ENCODE measurements at places on chromosomes 7 and 10.
A peak's percentile ranks its signal among the peaks of the same experiment; 100 is the strongest.

GRCh38 chr10:71526653-71527052 lies 129.9 kb downstream of the CDH23 start:
- DNase-seq = no peak

- DNase-seq = no peak
These were observed 36.0 kb downstream of the RHEB start for GRCh38 chr7:151483711-151483983.

GRCh38 chr7:70907259-70908247 lies 224.4 kb upstream of the GALNT17 start:
- DNase-seq = no peak

DNA sequence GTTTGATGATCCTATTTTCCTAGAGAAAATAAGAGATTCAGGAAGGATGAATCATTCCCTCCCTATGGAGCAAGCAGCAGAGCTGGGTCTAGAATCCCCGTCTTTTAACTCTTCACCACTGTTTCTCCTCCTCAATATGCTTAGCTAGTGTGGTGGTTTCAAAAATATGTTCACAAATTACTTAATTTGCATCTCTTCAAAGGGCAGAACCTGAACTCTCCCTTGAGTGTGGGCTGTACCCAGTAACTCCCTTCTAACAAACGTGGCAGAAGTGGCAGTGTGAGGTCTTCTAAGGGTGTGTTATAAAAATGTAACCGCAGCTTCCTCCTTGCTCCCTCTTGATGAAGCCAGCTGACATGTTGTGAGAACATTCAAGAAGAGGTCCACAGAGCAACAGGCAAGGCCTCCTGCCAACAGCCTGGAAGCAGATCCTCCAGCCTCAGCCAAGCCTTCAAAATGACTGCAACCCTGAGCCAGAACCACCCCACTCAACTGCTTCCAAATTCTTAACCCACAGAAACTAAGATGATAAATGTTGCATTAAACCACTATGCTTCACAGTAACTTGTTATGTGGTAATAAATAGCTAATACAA lies 36.6 kb downstream of the SRPK2 start:
- no peak for DNase-seq

DNA sequence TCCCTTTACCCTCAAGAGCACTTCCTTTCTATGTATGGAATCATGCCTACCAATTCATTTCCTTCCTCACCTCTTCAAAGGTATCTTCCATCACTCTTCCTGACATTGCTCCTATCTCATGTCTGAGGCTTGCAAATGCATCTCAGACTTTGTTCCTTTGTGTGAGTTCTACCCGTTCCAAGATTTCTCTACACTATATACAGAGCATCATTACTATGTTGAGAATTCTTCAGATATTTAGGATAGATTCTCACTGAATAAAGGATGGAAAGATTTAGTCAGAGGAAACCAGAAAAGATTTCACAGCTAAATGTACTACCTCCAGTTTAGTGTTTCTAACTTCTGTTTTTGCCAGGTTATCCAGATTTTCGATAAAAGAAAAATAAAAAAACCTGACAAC lies 462.7 kb downstream of the PHTF2 start:
- DNase-seq = no peak

GRCh38 chr10:99654390-99655175 lies 4.7 kb upstream of the ENTPD7 start:
- DNase-seq = no peak

DNA sequence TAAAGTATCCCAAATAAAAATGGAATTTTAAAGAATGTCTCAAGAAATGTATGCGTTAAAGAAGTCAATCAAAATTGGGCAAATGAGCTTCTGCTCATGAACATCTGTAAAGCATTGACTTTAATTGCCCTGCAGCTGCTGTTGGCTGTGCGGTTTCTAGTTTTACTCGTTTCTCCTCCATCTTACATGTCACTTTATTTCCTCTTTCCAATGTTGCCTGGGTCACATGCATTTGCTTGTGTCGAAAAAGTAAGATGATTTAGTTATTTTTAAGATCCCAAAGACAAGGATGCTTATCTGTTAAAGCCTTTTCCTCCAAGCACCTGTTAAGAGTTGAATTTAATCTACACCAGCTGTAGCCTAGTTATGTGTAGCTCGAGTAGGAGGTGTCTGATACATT lies 310.4 kb downstream of the EXOC4 start:
- DNase-seq = no peak

- DNase-seq = no peak
These were observed 23.6 kb downstream of the HECW1 start for GRCh38 chr7:43136064-43136463.

GRCh38 chr10:110643653-110644597 lies at the start of gene RBM20:
TSS of gene RBM20 (plus strand) at chr10:110644336. CDS start at chr10:110644455, 119 bp downstream.
- peak; percentile 20 for DNase-seq

GRCh38 chr7:22061775-22062174 lies 116.1 kb upstream of the CDCA7L start:
- DNase-seq = no peak

GRCh38 chr10:114041166-114041565 lies 2.5 kb upstream of the ADRB1 start:
- DNase-seq = no peak

GRCh38 chr7:107599262-107599661 lies 19.2 kb downstream of the BCAP29 start:
- no peak for DNase-seq

- no peak for DNase-seq
These were observed 248.7 kb downstream of the FZD1 start for GRCh38 chr7:91512958-91513357.

DNA sequence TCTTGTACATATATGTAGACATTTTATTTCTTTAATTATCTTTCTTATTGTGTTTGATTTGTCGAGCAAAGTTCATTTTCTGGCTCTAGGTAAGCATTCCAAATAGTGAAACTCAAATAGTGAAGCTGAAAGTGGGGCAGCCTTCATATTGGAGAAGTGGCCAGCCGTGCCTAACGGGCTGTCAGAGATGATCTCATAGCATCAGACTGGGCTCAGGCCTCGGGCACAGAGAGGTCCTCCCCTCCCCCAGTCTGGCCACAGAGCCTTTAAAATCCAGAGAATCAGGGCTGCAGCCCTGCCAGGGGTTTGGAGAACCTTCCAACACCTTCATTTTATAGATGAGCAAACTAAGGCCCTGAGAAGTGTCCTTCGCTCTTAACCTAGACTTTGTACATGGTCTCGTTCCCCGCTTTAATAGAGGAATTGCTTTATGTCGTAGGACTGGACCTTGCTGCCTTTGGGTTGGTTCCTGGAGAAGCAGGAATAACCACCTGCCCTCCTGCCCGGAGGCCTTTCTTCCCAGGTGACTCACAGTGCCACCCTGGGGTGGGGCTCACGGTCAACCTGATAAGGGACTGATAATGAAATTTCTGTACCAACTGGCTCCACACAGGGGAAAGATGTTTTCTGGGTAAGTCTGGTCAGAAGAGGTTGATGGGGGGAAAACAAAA lies 7.3 kb downstream of the TSPAN15 start:
- no peak for DNase-seq

DNA sequence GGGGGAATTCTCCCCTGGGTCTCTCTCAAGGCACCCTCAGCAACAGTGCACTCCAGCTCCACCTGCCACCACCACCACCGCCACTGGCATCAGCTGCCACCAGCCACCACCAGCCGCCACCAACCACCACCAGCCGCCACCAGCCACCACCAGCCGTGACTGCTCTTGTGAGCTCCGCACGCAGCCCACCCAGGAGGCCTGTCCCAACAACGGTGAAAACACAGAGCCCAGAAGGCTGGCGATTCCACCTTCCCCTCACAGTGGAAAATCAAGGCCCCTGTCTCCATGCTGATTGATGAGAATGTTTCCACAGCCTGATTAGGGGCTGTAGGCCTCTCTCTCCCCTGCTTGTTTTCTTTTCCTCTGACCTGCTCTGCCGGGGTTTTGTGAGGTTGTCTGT lies 41.1 kb downstream of the COBL start:
- DNase-seq = no peak

DNA sequence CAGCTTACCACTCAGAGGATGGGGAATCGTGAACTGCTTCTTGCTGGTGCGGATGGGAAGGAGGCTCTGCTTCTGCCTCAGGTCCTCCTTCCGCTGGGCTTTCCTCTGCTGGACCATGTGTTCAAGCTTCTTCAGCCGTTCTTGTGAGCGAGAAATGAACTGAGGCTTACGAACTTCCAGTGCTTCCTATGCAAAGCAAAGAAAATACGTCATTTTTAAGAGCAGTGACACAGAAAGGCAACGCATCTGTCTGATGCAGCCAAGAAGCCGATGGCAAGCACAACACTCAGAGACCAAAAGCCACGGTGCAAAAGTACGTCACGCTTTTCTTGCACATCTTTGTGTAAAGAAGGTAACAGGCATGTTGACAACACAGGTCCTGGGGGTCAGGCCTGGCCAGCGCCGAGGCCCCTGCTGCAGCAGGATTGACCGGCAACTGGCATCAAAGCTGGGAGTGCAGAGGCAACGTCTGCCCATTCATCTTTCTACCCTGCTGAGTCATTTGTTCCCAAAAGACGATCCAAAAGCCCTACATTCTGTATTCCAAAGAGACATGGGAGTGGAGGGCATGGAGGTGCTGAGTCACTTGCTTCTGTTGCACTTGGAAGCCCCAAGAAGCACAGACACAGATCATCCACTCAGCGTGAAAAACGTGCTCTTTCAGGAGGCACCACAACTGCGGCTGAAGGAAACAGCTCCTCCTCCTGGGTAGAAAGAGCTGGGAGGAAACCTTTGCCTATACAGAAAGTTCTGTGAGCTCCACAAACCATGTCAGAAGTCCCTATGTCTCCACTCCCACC lies 71.0 kb upstream of the ADAM12 start:
- no peak for DNase-seq

GRCh38 chr7:141238596-141239243 lies 164.9 kb downstream of the TMEM178B start:
- DNase-seq = no peak

GRCh38 chr10:128914681-128915080 lies 552.4 kb upstream of the MGMT start:
- DNase-seq = no peak

DNA sequence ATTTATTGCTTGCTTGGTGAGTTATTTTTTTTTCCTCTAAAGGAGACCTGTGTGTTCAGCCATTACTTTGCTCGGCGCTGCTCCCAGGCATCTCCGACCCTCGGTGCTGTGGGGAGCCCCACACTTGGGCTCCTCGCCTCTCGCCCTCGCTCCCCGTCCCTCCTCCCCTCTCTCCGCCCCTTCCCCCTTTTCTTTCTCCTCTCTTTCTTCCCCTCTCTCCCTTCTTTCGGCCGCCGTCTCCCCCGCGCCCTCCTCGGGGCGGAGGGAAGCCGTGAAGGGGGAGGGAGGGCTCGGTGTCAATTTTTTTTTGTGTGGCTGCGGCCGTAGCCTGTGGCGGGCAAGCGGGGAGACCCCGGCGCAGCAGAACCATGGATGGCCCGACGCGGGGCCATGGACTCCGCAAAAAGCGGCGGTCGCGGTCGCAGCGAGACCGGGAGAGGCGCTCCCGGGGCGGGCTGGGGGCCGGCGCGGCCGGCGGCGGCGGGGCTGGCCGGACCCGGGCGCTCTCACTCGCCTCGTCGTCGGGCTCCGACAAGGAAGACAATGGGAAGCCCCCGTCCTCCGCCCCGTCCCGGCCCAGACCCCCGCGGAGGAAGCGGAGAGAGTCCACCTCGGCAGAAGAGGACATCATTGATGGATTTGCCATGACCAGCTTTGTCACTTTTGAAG lies 1.1 kb downstream of the AUTS2 start:
- DNase-seq = no peak

DNA sequence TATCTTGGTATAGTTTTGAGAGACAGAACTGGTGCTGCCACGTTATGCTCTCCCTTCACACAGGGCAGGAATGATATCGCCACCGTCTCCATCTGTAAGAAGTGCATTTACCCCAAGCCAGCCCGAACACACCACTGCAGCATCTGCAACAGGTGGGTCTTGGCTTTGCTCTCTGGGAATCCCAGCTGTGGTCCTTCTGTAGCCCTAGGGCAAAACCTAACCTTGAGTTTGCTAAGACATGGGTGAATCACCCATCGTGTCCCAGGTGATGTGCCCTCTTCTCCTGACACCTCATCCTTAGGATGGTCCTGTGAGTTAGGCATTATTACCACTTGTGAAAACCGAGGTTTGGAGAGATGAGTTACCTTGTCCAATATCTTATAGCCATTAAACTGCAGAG lies 6.4 kb downstream of the ZDHHC16 start:
- DNase-seq = no peak

DNA sequence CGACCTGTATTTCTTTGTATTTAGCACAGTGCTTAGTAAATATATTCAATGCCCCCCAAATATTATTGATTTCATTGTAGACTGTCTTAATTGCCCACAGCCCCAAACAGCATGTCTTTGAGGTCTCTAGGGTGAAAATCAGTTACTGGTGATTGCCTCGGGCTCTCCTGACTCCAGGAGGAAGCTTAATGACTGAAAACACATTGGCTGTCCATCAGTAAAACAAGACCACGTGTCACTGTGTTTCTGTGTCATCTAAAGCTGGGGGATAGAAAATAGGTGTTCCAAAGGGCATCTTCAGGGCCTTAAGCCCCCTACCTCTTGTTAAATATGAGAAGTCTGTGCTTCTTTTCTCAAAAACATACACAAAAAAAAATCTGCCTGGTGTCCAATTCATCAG lies 67.9 kb downstream of the CACNA2D1 start:
- no peak for DNase-seq

- no peak for DNase-seq
These were observed 6.3 kb upstream of the C7orf33 start for GRCh38 chr7:148584154-148584827.

DNA sequence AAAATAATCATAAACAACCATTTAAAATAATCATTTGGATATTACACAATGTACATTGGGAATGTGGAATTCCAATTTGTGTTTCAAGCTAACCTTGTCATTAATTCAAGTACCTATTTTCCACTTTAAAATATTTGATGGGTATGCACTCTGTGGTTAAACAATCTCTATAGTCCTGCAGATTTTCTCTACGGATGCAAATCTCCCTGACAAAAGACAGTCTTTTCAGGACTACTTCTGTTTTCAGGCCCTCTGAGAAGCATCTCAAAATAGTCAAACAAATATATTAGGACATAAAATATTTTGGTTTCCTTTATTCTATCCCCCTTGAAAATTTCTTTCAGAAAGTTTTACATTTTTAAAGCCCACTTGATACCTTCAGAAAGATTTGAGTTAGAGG lies 735.6 kb upstream of the MBL2 start:
- DNase-seq = no peak

- DNase-seq = no peak
These were observed 94.6 kb upstream of the SMNDC1 start for GRCh38 chr10:110399106-110399964.

- DNase-seq = no peak
These were observed 84.6 kb downstream of the XPNPEP1 start for GRCh38 chr10:109838592-109839244.

- DNase-seq = no peak
These were observed 33.5 kb upstream of the ENO4 start for GRCh38 chr10:116815641-116816415.

GRCh38 chr10:120429395-120429794 lies 27.6 kb upstream of the PLPP4 start:
- DNase-seq = no peak

Measured in naive thymus-derived CD8-positive, alpha-beta T cell (primary cell).